Osteoblast (primary cell): ENCODE measurements at places on chromosomes 2 and 18.

DNA sequence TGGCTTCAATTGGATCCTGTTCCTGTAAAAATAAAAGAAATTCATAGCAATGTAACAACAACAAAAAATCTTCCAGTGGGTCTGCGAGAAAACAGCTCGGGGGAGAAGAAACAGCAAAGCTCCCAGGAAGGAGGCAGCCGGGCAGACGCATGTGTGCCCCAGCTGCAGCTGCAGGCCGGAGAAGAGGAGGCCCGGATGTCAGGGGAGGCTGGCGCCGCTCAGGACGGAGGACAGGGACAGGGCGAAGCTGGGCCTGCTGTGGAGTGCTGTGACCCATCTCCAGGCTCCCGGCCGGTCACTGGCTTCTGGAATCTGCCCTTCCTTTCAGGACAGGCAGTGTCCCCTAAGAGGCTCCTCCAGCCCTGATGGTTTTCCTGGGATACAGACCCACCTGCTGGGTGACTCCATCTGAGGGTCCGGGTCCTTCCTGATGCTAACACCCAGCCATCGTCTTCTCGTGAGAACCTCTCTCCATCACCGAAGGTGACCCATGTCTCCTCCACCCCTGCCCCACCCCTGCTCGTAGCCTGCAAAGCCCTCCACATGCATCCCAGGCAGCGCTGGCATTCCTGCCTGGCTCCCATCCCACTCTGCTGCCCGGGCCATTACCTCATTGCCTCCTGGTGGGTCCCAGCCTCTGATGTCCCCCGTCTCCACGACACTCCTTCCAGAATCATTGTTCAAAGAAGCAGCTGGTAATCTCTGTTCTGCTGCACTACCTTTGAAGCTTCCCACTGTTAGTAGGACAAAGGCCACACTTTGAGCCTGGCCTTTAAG lies 145.4 kb upstream of the TWIST2 start:
- no peak for DNase-seq

DNA sequence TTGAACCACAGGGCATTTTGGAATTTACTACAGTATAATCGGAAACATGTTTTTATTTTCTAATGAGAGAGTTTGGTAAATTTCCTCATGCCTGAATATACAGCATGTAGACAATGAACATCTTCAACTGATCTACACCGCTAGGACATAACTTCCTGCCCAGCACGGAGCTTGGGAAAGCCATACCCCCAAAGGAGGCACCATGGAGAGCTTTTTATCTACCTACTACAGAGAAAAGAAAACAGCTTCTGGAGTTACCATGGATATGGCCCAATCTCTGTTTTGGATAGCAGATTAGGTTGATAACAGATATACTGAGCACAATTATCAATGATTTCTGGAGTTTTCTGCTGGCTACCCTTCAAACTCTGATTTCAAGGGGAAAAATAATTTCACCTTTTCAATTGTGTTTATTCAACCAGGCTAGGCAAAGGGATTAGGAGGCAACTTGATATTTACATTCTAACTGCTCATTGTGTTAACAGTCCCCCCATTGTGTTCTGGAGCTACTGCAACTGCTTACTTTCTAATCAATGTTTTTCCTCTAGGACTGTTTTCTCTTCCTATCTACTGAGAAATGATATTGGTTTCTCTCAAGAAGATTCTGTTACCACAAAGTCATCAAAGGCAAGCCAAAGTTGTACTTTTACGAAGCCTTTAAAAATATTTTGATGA lies 123.0 kb upstream of the ARHGAP28 start:
- no peak for DNase-seq

DNA sequence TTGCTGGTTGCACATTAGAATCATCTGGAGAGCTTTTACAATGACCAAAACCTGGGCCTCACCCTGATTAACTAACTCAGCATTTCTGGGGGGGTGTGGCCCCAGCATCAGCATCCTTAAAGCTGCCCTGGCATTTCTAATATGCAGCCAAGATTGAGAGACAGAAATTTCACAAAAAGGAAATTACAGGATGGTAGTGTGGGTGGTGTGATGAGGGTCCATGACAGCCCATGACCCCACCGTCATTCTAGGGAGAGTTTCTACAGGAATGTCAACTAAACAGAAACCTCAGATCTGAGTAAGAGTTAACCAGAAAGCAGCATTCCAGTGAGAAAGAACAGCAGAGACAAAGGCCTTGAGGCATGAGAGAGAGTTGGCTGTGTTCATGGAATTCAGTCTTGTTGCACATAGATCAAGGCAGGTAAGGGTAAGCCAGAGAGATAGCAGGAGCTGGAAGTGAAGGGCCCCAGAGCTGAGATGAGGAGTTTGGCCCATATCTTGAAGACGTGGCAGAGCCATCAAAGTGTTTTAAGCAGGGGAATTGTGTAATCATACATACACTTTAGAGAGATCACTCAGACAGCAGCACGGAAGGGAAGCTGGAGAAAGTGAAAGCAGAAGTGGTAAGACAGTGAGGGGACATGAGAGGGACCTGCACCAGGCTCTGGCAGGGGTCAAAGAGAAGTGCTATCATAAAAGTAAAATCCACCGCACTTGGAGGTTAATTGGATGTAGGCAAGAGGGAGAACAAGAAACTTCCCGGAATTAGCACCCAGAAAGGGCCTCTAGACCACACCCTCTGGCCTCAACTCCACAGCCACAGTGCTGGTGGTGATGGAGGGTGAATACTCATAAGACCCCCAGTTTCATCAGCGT lies 7.8 kb upstream of the TRABD2A start:
- DNase-seq = peak; percentile 76

- no peak for DNase-seq
Observed at GRCh38 chr2:163518762-163519161, 217.0 kb downstream of the FIGN start.

GRCh38 chr2:238954841-238955591 lies 107.1 kb downstream of the TWIST2 start:
- DNase-seq = no peak

DNA sequence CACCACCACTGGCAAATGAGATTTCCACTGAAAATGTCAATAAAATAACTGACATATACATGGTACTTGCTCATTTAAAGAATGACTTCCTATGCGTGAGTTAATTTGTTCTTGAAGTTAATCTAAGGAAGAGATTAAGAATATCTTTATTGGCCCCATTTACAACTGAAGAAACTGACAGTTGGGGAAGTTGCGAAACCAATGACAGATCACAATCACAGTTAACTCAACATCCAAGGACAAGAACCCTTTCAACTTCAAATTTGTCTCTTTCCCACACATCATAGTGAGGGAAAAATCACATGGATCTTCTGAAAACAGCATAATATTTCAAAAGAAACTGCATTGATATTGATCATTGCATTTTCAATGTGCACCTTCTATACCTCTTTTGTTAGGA lies 565.4 kb downstream of the IRS1 start:
- DNase-seq = no peak

DNA sequence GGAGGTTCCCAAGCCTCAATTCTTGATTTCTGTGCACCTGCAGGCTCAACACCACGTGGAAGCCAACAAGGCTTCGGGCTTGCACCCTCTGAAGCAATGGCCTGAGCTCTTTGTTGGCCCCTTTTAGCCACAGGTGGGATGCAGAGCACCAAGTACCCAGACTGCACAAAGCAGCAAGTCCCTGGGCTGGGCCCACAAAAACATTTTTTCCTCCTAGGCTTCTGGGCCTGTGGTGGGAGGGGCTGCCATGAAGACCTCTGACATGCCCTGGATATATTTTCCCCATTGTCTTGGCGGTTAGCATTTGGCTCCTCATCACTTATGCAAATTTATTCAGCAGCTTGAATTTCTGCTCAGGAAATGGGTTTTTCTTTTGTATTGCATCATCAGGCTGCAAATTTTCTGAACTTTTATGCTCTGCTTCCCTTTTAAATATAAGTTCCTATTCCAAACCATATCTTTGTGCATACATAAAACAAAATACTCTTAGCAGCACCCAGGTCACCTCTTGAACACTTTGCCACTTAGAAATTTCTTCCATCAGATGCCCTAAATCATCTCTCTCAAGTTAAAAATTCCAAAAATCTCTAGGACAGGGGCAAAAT lies 9.0 kb upstream of the MATN3 start:
- no peak for DNase-seq

- no peak for DNase-seq
Observed at GRCh38 chr2:144774809-144775208, 254.9 kb upstream of the ZEB2 start.

DNA sequence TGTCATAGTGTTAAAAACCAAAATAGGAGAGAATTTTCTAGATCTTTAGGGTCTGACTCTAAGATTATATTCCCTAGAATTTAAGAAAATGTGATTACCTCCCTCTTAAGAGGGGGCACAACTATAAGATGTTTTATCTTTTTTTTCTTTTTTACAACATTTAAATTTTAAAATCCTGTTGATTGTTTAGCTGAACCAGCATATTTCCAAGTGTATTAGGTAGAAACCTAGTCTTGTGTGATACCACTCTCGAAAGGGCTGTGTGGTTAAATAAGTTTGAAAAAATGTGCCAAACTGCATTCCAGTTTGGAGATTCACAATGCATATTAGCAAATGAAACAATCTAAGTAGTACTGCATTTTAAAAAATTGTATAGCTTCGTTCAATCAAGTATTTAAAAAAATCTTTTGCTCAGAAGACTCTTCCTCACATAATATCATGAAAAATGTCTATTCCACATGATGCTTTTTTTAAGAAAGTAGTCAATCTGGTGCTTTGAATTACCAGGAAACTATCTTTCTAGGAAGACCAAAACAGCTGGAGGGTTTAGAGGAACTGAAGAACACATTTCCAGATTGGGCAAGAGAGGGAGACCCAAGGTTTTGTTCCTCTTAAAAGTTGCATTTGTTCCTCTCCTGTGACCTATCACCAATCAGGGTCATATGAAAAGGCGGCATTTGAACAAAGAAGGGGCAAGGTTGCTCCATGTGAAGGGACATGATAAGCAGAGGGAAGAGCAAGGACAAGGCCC lies 98.8 kb downstream of the DPP4 start:
- peak; percentile 25 for DNase-seq

DNA sequence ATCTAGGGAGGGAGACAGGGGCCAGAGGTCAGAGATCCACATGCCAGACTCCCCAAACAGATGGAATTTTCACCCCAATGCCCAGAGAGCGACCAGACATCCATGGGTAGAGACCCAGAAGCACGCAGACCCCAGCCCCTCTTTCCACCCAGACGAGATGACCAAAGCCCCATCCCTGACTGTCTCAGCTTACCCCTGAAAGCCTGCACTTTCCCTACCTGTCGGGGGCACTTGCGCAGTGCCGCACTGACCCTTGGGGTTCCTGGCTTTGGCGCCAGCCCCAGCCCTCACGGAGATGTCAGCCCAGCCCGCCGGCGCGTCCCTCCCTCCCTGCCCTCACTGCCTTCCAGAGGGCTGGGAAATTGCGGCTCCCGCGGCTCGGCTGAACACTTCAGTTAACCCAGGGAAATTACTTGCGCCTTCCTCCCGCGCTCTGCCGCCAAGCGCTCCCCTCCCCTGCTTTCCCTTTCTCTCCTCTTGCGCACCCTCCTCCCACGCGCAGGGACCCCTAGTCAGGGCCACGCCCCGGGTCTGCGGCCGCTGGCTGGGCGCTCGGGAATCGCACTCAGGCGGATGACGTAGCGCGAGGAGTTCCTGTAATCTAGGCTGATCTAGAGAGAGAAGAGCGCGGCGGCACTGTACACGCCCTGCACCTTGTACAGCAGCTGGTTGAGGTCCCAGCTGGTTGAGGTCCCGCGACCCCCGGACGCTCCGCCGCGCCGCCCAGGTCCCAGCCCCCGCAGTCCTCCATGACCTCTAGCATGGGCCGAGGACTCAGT lies 12.0 kb downstream of the ALPG start:
- peak; percentile 92 for DNase-seq
